ENCODE measurements at places on chromosomes 6 and 20. TPM values are rescaled to one million over a fixed set of nuclear protein-coding genes. Genes with fewer than 3 reads are reported as not detected.

DNA sequence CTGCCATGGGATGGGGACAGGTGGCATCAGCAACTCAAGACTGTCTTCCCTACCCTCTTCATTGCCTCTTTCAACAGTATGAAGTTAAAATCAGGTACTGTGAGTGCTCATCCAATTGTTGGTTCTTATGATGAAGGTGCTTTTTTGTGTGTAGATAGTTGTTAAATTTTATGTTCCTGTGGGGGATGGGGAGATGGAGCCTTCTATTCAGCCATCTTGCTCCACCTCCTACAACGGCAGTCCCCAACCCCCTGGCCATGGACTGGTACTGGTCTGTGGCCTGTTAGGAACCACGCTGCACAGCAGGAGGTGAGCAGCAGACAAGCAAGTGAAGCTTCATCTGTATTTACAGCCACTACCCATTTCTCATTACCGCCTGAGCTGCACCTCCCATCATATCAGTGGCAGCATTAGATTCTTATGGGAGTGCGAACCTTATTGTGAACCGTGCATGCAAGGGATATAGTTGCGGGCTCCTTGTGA lies 47.8 kb upstream of the TOP1 start:
- DNase-seq = no peak

DNA sequence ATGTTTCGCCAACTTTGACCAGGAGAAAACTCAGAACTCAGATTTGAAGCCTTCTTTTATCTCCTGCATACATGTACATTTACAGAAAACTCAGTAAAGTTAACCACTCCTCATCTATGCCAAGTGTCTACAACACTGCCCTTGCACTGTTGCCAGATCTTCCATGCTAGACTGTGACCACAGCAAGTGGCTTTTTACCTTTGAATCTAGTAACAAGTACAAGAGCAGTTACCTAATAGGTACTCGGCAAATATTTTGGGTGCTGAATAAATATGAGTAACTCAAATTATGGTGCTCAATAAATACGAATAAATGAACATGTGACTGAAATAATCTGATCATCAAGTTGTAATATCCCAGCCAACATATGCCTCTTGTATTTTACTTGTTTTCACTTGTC lies 184.9 kb downstream of the EYA4 start:
- DNase-seq = no peak

DNA sequence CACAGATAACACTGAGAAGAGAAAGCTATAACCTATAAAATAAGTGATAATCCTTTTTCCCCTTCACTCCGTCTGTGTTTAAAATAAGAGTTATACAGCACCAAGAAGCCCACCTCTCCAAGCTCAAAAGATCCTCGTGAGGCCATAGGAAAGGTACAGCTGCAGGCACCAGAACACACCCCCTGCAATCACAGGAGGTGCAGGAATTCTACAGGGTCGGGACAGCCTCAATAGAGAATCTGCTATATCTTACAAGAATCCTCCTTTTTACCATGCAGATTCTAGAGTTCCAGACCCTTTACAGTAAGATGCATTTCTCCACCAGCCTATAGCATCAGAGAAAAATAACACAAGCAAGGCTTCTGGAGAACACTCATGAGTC lies 5.0 kb upstream of the ADGRF1 start:
- no peak for DNase-seq

- DNase-seq = no peak
Measured at GRCh38 chr6:104566411-104566810, 293.3 kb downstream of the HACE1 start.

Gene ELOVL2
- total RNA-seq = 21.1 TPM

Gene PREX1
- total RNA-seq = 92.8 TPM

Gene OR12D3
- total RNA-seq = not detected

Gene FAM184A
- 8.9 TPM for total RNA-seq

All from SJCRH30 (cell line).